Spinal cord (tissue), 10 donors: ENCODE measurements at places on chromosomes 13 and 19.

GRCh38 chr19:3176715-3177501, 1.7 kb upstream of the S1PR4 start:
- DNase-seq, result no peak

GRCh38 chr13:28355046-28355821, 139.7 kb downstream of the FLT1 start:
- no peak for DNase-seq

DNA sequence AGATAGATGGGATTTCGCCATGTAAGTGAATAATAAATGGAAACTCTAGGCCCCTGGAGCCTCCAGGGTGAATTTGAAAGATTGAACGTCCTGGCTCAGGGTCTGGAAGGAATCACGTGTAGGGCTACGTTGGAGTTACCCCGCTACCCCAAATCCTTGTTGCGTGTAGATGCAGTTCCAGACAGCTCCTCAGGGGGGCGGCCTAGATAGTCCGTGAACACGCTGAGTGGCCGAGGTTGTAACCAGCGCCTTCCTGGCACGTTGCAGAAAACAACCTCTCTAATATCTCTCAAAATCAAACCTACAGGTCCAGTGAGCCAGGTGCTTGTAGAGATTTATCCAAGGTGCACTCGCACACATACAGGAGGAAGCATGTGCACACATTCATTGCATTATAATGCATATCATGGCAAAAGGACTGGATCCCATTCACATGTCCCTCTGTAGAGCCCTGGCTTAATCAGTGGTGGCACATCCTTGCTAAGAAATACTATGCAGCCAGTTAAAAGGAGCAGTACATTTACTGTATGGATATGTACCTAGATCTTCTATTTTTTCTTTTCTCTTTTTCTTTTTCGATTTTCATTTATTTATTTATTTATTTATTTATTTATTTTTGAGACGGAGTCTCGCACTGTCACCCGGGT, 2.5 kb upstream of the KEAP1 start:
- no peak for DNase-seq

DNA sequence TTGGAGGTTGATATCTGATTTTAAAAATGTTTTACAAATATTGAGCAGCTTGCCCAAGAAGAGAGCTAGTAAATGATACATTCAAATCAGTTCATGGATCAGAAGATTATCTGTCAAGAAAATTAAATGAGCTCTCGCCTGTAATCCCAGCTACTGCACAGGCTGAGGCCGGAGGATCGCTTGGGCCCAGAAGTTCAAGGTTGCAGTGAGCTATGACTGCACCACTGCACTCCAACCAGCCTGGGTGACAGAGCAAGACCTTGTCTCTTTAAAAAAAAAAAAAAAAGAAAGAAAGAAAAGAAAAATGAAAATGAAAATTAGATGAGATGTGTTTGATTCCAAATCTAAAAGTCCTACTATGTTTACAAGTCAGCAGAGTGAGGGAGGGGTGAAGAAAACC, 2.4 kb downstream of the SPART start:
- no peak for DNase-seq

- no peak for DNase-seq
Measured at GRCh38 chr19:8335343-8336071, 7.6 kb downstream of the KANK3 start.

GRCh38 chr13:109380457-109380856, 405.9 kb downstream of the IRS2 start:
- no peak for DNase-seq

GRCh38 chr13:112959701-112960542, 9.1 kb upstream of the MCF2L start:
- DNase-seq, result no peak

DNA sequence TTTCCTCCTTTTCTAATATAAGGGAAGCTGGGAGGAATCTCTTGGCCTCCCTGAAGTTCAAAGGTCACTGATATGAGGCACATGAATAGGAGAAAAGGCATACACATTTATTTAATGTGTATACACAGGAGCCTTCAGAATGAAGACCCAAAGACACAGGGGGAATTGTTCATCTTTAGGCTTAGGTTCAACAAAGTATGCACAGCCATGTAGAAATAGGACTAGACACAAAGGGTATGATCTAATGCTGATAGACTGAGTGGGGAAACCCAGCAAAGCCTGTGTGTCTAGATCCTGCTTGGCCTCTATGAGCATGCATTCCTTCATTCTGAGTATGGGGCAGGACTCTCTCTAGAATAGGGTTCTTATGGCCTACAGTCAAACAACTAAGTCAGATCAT, 177.1 kb upstream of the RFC3 start:
- DNase-seq, result no peak

- DNase-seq, result no peak
Measured at GRCh38 chr13:50326811-50327210, 311.6 kb downstream of the KCNRG start.

DNA sequence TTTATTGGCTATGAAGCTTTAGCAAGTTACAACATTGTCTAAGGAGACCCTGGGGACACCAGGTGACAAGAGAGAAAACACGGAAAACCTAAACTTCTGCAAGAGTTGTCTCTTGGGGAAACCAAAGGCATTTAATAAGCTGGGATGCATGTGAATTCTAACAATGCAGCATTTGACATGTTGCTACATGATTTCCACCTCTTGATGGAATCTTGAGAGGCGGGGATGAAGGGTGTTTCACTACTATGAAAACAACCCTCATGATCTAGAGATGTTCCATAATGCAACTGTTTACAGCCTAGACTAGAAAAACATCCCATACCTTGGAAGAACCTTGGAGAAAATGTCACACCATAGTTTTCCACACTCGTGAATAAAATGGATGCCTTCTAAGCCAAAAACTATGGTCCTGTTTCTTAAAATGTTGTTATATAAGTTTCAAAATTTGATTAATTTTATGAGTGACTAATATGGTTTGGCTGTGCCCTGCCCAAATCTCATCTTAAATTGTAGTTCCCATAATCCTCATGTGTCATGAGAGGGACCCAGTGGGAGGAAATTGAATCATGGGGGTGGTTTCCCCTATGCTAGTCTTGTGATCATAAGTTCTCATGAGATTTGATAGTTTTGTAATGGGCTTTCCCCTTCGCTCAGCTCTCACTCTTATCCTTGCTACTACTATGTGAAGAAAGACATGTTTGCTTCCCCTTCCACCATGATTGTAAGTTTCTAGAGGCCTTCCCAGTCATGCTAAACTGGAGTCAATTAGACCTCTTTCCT, 164.6 kb downstream of the TNFSF13B start:
- DNase-seq, result no peak

DNA sequence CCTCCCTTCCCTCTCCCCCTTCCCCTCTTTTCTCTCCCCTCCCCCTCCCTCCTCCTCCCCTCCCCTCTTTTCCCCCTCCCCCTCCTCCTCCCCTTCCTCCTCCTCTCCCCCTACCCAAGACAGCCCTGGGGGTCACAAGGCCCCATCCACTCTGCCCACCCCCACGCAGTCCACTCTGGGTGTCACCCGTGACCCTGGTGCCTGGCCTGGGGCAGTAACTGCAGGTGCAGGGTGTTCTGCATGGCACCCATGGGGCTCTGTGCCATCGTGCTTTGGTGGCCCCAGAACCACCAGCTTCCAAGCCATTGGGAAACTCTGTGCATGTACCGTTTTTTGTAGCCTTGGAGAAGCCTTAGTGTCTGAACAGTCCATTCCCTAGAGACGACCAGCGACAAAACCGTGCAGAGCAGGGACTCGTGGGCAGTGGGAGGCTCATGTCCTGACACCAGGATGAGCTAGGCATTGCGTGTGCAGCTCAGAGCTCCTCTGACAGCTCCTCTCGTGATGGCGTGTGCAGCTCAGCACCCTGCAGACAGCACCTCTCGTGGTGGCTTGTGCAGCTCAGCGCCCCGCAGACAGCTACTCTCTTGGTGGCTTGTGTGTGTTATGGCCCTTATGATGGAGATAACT, 43.7 kb upstream of the F7 start:
- no peak for DNase-seq

GRCh38 chr19:12937093-12937926, 1.1 kb upstream of the CALR start:
- peak; percentile 77 for DNase-seq

DNA sequence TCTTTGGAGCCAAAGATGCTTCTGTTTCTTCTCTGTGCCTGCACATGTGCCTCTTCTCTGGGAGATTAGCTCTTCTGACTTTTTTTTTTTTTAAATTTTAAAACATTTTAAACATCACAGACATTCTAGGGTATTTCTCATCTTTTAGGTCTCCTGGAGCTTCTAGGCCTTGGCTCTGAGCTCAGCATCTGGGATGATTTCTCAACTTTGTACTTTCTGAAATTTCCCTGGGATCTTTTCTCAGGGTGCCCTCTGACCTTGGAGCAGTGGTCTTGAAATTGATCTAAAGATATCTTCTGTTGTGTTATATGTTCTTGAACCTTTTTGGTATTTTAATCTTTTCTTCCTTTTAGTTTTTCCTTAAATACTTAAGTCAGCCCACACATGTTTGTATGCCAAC, 6.2 kb downstream of the WASF3 start:
- no peak for DNase-seq

DNA sequence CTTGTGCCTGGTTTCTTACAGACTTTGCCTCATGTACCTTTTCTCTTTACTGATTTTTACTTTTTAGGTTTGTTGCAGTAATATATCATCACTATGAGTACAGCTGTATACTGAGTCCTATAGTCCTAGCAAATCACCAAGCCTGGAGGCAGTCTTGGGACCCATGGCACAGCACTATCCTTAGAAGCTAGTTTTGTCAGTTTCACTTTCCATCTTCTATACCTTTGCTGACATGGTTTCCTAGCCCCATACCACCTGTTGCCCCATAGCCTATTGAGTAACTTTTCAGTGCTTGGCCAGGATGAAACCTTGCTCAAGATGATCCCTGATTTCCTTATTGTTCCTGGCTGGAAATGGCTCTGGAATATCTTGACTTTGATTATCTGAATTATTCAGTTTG, 826.4 kb downstream of the GPC5 start:
- DNase-seq, result no peak

- DNase-seq, result no peak
Measured at GRCh38 chr19:3359919-3360420, 6.4 kb upstream of the NFIC start.

DNA sequence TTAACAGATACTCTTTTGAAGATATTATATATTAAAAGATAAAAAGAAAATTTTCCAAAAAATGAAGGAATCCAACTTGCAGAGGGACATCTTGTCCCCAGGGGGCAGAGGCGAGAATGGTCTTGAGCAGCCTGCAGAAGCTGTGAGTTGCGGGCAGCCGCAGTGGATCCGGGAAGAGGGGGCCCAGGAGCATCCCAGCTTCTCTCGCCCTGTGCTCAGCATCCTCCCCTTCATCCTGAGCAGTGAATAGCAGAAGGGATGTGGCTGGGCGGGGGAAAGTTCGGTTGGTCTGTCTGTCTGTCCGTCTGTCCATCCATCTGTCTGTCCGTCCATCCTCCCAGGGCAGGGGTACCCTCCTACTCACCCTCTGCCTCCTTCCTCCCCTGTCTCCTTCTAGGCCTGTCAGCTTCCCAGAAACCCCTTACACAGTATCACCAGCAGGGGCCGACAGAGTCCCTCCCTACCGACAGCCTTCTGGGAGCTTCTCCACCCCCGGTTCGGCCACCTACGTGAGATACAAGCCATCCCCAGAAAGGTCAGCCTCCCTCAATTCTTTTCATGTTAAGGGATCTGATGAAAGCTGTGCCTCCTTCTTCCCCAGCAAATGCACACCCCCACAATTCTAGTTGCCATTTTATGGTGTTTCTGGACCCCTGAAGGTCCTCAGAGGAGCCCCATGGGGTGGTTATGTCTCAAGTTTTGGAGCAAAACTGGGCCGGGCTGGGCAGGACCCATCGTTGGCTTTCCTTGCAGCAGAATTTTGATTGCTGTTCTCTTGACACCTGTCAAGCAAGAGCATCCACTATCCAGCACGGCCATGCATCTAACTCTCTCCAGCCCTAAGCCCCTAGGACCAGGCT, 81.6 kb downstream of the DPF1 start:
- peak; percentile 21 for DNase-seq

GRCh38 chr13:20144141-20144850, 16.6 kb downstream of the GJA3 start:
- no peak for DNase-seq

GRCh38 chr13:77580748-77581147, 45.2 kb downstream of the SCEL start:
- no peak for DNase-seq

DNA sequence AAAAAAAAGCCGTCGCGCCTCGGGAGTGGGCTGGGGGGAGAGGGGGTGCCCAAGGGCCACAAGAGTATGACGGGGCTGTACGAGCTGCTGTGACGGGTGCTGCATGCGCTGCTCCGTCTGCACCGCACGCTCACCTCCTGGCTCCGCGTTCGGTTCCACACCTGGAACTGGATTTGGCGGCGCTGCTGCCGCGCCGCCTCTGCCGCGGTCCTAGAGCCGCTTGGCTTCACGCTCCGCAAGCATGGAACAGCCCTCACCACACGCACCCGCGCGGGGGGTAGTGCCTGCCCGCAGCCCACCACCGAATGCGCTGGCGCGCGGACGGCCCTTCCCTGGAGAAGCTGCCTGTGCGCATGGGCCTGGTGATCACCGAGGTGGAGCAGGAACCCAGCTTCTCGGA, 18.8 kb downstream of the C1QTNF9 start:
- no peak for DNase-seq

- DNase-seq, result no peak
Measured at GRCh38 chr19:4060621-4061177, 6.0 kb downstream of the ZBTB7A start.

GRCh38 chr19:31037286-31037980, 311.8 kb downstream of the TSHZ3 start:
- no peak for DNase-seq

DNA sequence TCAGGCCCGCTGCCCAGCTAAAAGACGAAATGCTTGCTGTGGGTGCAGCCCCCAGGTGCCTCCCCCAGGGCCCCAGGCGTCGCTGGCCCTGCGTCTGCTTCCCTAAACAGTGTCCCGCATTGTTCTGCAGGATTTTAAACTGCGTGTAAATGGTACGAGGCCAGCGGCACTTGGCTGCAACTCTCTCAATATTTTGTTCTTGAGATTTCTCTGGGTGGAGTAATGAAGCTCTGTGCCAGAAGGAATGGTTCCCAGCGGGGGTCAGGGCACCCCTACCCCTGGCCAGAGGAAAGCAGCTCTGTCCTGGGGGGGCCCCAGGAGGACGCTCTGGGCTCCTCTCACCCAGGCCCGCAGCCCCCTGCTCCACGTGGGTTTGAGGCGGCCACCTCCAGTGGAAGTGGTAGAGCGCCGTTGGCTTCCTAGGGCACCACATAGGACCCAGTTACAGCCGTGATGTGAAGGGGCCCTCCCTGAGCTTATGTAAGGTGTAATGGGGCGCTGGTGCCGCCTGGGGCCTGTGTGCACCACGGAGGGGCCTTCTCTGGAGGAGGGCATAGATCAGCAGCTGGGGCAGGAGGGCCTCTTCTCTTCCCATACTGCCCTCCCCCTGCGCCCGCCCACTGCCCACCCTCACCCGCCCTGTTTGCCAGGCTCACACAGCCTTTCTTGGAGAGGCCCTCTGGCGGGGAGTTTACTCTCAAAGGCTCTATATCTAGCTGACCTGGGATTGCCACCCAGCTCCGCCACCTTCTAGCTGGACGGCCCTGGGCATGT, 19.8 kb downstream of the PAK4 start:
- DNase-seq, result no peak

DNA sequence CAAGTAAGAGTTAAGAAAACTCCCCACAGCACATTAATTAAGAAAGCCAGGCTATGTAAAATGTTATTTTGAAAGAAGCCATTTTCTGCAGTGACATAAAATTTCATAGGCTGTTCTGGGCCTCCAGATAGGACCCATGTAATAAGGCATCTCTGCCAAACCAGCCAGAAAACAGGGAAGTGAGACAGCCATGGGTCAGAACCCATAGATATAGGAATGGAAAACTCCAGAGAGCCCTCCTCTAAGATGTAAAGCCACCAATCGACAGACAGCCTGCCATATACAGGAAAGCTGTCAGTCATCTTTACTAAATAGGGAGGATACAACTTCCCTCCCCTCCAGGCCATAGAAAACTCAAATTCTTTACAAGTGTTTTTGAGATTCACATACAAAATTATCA, 493.3 kb downstream of the COG6 start:
- DNase-seq, result no peak
